ENCODE measurements at places on chromosomes 1 and 21. TPM values are rescaled to one million over a fixed set of nuclear protein-coding genes. Genes with fewer than 3 reads are reported as not detected.

DNA sequence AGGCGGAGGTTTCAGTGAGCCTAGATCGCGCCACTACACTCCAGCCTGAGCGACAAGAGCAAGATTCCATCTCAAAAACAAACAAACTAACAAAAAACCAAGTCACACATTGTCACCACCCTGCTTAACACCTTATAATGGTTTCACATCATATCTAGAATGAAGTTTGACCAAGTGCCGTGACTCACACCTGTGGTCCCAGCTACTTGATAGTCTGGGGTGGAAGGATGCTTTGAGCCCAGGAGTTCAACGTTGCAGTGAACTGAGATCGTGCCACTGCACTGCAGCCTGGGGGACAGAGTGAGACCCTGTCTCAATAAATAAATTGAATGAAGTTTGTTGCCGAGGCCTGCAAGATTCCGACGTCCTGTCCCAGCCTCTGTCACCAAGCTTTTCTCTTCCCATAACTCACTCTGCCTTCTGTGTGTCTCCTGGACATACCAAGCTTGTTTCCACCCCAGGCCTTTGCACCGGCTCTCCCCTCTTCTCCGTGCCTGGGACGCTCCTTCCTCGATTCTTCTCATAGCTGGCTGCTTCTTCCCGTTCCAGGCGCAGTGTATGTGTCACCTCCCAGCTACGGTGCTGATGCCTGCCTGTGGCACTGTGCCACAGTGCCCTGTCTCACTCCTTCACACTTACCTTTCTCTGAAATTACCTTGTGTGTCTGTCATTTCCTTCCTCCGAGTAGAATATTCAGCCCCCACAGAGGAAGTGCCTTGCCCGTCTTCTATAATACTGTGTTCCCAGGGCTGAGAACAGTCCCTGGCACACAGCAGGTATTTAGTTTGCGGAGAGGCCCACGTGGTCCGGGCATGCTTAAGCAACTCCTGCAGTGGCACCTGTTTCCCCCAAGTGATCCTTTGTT lies 3.8 kb upstream of the SELENON start:
- DNase-seq, result no peak

DNA sequence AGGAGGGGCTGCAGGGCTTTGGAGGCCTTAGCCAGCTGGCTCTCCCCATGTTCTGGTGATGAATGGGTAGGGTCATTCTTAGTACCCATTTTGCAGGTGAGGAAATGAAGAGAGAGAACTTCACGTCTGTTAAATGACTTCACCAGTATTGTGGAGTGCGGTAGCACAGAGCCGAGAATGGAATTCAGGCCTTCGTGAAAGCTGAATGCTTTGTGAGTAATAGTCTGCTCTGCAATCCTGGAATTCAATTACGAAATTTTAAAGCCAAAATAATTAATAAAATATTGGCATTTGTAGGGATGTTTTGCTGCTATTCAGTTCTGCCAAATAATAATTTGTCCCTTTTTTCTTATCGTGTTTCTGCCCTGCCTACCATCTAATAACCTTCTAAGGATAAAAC lies 197.7 kb downstream of the GREM2 start:
- DNase-seq, result no peak

The ST6GALNAC3 gene
- polyA plus RNA-seq, result 110 TPM

GRCh38 chr1:215273838-215274516 lies 191.4 kb downstream of the KCNK2 start:
- DNase-seq, result no peak

DNA sequence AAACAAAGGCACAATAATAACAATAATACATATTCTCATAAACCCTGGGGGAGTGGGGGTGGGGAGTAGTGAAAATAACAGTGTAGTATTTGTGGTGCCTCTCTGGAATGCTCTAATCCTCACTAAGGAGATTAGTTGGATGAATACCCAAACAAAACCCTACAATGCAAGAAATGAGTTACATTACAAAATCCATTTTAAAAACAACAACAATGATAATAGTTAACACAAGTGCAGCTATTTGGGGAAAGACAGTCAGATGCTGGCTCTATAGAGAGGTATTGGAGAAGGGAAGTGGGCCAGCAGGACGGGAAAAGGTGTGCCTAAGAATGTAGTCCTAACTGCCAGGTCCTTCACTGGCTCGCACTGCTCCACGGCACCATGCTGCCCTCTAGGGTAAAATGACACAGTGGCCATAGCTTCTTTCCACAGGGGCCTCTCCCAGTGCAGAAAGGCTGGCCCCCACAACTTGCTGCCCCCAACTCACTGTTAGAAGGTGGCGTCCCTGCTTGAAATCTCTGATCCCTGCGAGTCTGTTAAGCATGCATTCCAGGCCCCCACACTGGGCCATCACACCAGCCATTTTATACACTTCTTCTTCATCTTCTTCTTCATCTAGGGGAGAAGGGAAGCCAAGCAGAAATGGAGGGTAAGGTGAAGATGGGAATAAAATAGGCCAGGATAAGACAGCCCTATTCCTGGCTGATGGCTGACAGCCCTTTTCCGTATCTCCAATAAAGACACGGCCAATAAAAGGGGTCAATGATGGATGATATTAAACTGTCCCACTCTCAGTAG lies 113.8 kb downstream of the UBR4 start:
- no peak for DNase-seq

DNA sequence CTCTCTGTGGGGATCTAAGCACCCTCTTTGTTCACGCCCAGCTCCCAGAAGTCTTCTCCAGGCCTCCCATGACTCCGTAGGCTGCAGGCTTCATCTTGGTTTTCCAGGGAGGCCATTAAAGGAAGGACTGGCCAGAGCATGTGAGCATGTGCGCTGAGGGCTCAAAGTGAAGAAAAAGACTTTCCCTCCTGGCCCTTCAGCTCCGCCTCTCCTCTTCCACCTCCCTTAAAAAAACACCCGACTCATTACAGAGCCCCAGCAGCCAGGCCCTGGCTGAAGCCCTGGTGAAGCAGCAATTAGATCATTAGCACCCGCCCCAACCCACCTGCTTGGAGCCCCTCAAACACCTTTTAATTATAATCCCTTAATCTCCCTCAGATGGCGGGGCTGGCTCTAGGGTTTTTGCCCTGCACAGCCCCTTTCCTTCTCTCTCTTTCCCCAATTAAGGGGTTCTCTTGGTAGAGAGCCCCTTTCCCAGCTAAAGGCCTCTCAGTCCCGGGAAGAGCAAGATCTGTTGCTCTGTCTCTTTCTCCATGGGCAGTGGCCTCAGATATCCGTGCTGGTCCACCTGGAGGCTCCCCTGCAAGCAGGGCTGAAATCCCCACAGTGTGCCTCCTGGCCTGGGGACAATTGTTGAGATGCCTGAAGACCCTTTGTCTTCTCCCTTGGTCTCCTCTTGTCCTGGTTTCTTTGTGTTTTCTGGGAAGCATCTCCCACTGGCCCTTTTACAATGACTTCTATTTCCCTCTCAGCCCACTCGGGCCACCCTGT lies 30.5 kb downstream of the RHBG start:
- no peak for DNase-seq

GRCh38 chr1:178530037-178530402 lies 17.1 kb downstream of the TEX35 start:
- no peak for DNase-seq

GRCh38 chr1:3530926-3531818 lies 76.7 kb downstream of the ARHGEF16 start:
- peak; percentile 75 for DNase-seq

The SZT2 gene
- 20.3 TPM for polyA plus RNA-seq

The ARHGAP30 gene
- 2.0 TPM for polyA plus RNA-seq

DNA sequence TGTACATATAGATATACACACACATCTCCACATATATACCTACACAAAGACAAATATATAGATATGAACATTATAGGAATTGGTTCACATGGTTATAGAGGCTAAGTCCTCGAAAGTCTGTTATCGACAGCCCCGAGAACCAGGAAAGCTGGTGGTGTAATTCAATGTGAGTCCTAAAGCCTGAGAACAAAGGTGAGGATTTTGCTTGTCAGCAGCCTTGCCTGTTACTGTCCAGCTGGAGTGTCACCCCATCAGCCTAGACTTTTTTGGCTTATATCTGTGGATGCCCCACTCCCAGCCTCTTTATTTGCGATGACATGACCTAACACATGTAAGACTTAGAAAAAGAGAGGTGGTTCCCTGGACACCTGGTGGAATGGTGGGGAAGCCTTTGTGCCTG lies 97.0 kb downstream of the GIPC2 start:
- no peak for DNase-seq

DNA sequence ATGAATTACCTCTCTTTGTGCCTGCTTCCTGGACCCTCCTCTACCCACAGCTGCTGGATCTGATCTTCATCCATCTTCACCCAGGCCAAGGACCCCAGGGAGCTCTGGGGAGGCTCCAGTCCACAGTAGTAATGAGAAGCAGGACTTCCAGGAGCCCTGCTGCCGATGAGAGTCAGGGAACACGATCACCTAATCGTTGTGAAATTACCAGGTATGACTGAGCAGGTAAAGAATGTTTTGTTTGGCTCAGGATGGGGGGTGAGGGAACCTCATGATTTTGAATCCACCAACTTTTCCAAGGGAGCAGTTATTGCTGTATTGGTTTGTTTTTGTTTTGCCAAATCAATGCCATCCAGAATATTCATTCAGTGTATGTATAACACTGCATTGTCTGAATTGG lies 454.0 kb downstream of the PLPP3 start:
- no peak for DNase-seq

DNA sequence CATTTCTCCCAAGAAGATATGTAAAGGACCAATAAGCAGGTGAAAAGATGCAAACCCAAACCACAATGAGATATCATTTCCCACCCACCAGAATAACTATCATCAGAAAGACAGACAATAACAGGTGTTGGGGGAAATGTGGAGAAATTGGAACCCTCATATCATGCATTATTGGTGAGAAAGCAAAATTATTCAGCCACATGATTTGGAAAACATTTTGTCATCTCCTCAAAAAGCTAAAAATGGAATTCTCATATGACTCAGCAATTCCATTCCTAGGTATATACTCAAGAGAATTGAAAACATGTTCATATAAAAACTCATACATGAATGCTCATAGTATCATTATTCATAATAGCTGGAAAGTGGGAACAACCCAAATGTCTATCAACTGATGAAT lies 25.1 kb upstream of the RNF186 start:
- no peak for DNase-seq

GRCh38 chr1:234302354-234302962 lies 70.8 kb upstream of the COA6 start:
- DNase-seq, result no peak

GRCh38 chr1:96416111-96416595 lies 305.4 kb upstream of the PTBP2 start:
- DNase-seq, result no peak
